ENCODE measurements at places on chromosomes 5 and 9. TPM values are rescaled to one million over a fixed set of nuclear protein-coding genes. Genes with fewer than 3 reads are reported as not detected.

Gene FAM221B
- total RNA-seq = not detected

- DNase-seq = no peak
Observed at GRCh38 chr5:150286820-150287219, 2.8 kb downstream of the CAMK2A start.

DNA sequence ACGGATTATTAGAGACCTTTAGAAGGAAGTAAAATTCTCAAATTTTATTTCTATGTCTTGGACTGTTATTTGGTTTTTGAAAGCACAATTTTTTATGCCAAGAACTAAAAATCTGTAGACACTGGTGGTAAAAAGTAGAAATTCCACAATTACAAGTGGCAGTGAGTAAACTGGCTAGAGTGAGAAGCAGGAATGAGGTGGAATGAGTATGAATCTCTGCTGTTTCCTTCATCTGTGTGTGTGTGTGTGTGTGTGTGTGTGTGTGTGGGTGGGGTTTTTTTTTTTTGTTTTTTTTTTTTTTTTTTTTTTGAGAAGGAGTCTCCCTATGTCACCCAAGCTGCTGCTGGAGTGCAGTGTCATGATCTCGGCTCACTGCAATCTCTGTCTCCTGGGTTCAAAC is 94.2 kb downstream of the TLE4 start:
- no peak for DNase-seq

DNA sequence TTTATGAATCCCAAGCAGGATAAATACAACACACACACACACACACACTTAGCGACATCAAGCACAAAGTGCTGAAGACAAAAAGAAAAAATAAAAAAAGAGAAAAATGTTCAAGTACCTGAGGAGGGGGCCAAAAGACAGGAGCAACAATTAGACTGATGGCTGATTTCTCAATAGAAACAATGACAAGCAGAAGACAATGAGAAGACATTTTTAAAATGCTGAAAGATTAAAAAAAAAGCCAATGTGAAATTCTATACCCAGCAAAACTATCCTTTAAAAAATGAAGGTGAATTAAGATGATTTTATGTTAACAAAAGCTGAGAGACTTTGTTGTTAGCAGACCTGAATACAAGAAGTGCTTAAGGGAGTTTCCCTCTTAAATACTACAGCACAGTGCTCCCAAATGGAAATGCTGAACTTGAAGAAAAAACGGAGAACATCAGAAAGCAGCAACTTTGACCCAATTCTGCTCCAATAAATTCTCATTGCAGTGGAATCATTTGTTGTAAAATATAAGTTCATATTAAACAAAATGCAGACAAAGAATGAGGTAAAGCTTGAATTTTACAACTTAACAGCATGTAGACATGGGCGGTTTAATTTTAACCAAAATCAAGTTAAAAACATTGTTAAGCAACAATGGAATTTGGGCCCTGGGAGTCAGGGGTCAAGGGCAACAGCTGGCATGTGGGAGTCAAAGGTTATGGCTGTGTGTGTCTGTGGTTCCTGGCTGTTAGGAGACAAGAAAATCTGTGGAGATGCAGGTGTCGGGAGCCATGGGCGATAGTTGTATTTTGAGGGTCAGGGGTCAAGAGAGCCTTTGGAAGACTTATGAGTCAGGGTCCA is 776 bp upstream of the RANBP17 start:
- DNase-seq = no peak

Gene UBAP2
- 14.0 TPM for total RNA-seq

Gene B4GALT1
- 15.5 TPM for total RNA-seq

DNA sequence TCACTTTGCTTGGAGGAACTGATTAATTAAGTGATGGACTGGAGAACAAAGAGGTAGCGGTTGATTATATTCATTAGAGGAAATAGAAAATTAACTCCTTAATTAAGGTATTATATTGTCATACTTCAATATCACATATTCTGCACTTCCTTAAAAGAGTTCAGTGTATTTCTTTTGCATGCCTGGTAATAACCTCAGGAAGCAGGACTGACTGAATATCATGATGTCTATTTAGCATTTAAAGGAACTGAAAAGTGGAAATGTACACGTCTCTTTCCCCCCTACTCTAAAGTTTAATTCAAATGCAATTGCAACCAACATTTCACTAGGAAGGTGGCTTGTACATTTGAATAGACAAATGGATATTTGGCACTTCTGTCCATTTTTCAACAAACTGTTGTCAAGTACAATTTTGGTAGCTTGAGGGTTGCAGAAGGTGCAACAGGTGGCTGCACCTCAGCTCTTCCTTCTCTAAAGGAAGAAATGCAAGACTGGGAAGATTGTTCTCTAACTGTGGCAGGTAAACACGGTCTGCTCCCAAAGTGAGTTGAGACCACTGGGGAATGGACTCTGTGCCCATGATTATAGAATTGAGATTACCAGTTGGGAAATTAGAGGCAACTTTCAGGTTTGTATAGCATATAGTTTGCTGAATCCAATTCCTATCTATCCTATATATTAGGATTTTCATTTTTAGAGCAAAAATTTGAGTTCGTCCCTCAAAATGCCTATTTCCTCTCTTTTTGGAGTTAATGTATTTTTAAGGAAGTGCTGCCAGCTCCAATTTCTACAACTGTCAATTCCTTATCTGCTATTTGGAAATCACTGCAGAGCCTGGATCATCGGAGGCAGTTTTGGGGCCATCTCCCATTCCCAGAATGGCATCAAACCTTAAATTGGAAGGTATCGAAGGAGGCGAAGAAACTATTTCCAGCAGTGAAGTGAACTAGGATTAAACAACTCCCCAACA is 98.9 kb upstream of the TAF11L2 start:
- DNase-seq = no peak

Gene NPDC1
- 33.0 TPM for total RNA-seq

Gene ADAMTS12
- 0.39 TPM for total RNA-seq

GRCh38 chr9:78615372-78615771 is 318.4 kb downstream of the PSAT1 start:
- DNase-seq = no peak

GRCh38 chr5:136802383-136802782 is 437.0 kb upstream of the TRPC7 start:
- peak; percentile 3 for DNase-seq

GRCh38 chr5:85484982-85485574 is 1100.4 kb upstream of the EDIL3 start:
- DNase-seq = no peak

DNA sequence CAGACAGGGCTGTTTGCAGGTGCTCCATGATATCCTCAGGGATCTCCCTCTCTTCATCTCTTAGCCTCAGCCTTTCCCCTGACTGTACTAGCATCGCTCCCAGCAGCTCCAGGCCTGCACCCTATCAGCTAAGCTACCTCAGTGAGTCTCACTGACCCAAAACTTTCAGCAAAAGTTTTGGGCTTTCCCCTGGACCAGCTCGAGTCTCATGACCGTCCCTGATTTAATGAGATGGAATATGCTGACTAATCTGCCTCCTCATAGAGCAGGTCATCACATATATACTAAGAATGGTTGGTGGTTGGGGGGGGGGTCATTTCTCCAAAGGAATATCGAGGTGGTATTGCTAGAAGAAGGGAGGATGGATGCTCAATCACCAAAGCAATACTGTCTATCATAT is 151.5 kb downstream of the NR3C1 start:
- DNase-seq = no peak

Gene SLC6A3
- total RNA-seq = not detected

DNA sequence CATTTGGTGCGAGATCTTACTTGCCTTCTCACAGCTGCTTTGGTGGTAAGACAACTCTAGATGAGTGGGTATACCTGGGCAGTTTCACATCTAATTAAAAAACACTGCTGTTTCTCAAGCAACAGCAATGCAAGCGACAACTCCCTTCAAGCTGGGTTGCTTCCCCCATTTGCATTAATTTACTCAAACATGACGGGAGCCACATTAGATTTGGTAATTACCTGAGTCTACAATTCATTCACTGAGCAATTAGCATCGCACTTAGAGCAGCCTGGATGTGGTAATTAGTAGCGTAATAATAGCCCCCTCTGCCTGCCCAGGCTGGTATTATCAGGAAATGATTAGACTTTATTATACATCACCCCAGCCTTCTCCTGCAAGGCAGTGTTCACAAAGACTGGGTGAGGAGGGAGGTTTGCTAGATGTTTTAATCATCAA is 73.4 kb downstream of the FBXO38 start:
- DNase-seq = no peak

DNA sequence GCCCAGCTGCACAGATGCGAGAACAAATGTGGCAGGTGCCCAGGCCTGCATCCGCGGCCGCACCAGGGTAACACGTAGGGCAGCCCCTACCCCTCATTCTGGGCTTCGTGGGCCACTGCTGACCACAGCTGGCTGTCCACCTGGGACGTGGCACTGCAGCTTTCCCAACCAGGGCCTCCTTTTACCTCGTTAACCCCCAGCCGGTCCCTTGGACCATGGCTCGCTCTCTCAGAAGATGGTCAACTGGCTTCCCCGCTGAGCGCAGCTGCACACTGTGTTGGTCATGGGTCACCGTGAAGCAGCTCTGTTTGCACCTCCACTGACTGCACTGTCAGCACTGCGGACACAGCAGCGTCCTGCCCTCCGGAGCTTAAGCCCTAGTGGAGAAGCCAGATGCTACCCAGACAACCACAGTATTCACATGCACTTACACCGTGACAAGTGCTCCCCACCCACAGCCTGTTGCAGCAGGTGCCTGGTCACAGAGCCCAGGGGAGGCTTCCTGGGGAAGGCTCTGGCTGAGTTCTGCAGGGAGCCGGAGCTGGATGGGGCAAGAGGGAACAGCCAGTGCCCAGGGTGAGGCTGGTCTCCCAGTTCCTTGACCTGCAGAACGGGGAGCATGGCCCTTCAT is 10.5 kb upstream of the PLEKHG4B start:
- no peak for DNase-seq

Gene DBH
- total RNA-seq = not detected

Gene SPINK4
- total RNA-seq = not detected

- DNase-seq = no peak
Observed at GRCh38 chr5:33308586-33308985, 132.2 kb upstream of the TARS1 start.

- DNase-seq = no peak
Observed at GRCh38 chr5:11048760-11049159, 287.7 kb upstream of the DAP start.

DNA sequence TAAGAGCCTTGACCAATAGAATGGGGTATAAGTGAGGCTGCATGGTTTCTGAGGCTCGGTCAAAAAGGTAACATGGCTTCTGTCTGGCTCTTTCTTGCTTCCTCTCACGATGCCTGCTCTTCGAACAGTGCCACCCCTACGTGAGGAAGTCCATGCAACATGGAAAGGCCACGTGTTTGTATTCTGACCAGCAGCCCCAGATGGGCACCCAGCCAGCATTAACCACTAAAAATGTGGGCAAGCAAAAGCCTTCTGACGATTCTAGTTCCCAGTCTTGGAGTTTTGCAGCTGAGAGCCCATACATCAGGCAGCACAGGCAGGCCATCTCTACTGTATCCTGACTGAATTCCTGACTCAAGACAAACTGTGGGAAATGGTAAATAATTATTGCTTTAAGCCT is 24.2 kb upstream of the NREP start:
- DNase-seq = no peak

GRCh38 chr9:111431684-111432083 is 52.5 kb downstream of the ECPAS start:
- DNase-seq = no peak

Gene THOC3
- total RNA-seq = 99.9 TPM

DNA sequence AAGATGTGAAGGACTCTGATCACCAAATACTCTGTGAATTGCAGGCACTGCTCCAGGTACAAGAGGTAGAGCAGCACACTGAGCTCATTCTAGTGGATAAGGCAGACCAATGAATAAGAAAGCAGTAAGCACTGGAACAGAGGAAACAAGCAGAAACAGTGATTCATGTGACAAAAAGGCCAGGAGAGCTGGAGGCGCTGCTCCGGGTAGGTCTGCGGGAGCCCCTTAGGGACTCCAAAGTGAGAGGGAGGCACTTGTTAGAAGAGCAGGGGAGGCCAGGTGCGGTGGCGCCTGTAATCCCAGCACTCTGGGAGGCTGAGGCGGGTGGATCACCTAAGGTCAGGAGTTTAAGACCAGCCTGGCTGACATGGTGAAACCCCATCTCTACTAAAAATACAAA is 231.6 kb upstream of the NFIL3 start:
- no peak for DNase-seq

Gene QSOX2
- 12.4 TPM for total RNA-seq

Gene TMOD1
- 1.5 TPM for total RNA-seq

Gene OTULIN
- 18.7 TPM for total RNA-seq

Gene GFPT2
- 0.46 TPM for total RNA-seq

Gene LCN6
- not detected for total RNA-seq

DNA sequence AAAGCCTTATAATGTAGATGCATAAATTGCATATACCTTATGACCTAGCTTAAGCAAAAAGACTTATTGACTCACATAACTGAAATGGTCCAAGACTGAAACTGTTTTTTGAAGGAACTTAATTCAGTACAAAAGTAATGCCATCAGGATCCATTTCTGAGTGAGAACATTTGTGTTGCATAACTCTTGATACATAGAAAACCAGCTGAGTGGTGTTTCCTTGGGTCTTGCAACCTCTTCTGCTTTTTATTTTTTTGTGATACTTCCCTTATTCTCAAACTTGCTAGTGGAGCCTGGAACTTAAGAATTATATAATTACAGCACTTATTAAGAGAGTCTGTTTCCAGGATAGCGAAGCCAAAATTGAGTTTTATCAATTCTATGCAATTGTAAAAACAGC is 272.0 kb downstream of the MAN2A1 start:
- no peak for DNase-seq
